ENCODE measurements at places on chromosomes 12 and 14.

GRCh38 chr14:102980409-102980810 lies 57.9 kb downstream of the AMN start:
- no peak for DNase-seq

- no peak for DNase-seq
Measured at GRCh38 chr14:20184181-20184580, 6.5 kb upstream of the OR11G2 start.

DNA sequence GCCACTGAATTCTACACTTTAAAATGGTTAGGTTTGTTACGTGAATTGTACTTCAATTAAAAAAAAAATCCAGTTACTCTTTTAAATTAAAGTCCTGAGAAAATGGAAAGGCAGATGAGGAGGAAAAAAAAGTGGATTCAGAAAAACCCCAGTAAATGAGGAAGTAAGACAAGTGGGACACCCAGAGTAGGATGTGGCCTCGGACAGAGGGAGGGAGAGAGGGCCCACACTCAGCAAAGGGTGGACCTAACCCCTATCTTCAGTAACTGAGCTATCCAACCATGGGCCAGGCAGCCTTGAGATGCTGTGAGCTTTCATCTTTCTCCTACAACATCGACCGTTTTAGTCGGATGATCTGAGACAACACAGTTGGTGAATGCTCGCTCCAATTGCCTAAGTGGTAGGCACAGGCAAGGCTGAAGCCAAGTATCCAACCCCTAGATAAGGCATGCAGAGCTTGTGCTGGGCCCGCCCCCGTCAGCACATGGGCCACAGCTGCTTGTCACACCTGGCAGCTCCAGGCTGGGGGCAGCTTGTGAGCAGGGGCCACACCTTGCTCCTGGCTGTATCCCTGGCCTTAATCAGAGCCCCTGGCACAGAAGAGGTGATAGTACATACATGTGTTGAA lies 142.1 kb downstream of the TTC7B start:
- no peak for DNase-seq

DNA sequence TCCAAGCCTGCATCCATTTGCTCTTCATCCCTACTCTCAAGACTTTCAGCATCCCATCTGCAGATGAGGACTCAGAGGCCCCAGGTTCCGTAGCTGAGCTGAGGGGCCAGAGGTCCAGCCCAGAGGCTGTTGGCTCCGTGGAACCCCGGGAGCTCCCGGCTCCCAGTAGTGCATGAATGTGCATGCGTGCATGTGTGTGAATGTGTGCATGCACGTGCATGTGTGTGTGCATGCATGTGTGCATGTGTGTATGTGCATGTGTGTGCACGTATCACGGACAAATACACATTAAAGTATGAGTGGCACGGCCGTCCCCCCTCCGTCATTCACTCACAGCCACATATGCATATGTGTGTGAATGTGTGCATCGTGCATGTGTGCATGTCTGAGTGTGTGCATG lies 149.9 kb downstream of the KIF26A start:
- DNase-seq, result no peak

GRCh38 chr14:68785534-68786490 lies 7.1 kb downstream of the ZFP36L1 start:
- DNase-seq, result peak; percentile 48

GRCh38 chr14:58941629-58942028 lies 246.8 kb upstream of the DAAM1 start:
- DNase-seq, result no peak

DNA sequence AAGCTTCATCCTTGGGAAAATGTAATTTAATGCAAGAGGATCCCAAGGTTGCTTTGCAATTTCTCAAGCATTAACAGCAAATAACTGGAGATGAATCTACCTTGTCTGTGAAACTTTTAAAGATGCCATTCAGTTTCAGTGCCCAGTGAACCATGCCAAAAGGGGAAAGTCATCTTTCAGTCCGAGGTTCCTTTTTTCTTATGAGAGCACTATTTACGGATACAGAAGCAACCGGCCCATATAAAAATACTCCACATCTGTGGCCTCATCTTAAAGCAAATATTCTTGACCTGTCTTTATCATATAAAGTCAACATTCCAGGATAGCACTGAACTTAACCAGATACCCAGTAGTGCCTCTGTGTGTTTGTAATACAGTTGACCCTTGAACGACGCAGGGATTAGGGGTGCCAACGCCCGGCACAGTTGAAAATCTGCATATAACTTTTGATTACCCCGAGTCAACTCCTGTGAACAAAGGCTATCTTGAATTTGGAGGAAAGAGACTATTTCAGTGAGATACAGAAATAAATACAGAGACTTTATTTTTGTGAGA lies 209.4 kb downstream of the PCNX1 start:
- peak; percentile 64 for DNase-seq

DNA sequence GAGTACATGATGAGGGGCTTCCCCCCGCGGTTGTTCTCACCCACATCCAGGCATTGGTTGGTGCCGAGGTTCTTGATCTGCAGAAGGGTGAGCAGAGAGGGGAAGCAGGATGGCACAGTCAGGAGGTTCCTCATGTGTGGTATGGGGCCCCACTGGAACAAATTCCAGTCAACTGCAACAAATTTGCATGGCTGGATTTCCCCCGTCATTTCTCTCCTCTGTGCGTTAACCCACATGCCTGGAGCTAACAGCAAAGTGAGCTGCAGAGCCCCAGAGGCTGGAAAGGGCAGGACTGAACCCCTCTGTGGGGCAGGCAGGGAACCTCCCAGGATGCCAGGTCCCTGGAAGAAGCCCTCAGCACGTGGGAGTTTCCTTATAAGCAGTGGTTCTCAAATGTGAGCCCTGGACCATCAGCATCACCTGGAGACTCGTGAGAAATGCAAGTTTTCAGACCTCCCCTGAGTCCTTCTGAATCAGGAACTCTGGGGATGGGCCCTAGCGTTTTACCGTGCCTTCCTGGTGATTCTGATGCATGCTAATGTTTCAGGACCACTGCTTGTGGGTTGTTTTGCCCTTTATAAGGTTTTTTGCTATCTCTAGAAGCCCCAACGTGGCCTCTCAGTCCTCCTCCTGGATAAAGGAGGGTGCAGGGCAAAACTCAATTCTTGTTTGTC lies 11.0 kb upstream of the CELA1 start:
- peak; percentile 88 for DNase-seq

- DNase-seq, result peak; percentile 50
Measured at GRCh38 chr12:124480469-124481256, 86.7 kb downstream of the NCOR2 start.

- DNase-seq, result no peak
Measured at GRCh38 chr12:21675641-21676040, 18.0 kb upstream of the LDHB start.

GRCh38 chr12:43151441-43151981 lies 400.5 kb downstream of the ADAMTS20 start:
- no peak for DNase-seq
